H9 (cell line): ENCODE measurements at places on chromosomes 11 and 22. TPM values are rescaled to one million over a fixed set of nuclear protein-coding genes. Genes with fewer than 3 reads are reported as not detected.

GGT1 gene
- 19.5 and 20.5 TPM in 2 replicates for total RNA-seq

GRCh38 chr22:36106910-36107309 is 53.6 kb downstream of the APOL3 start:
- DNase-seq = no peak
- no peaks in the 10 kb centered on the region for H3K36me3 ChIP-seq
- H3K4me3 ChIP-seq = no peak overlapping the region

DNA sequence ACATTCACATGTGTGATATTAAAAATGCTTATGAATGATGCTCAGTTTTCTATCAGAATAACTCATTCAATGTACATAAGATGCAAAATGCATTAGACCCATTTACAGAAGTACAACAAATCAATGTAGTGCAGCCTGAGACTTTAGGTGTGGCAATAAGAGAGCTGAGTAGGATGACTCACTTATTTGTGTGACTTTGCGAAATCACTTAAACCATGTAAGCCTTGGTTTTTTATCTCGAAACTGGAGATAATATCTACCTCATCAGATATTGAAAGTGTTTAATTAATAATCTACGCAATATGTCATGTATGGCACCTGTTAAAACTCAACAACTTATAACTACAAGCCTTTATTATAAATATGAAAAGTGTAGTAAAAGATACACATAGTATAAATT is 105.7 kb upstream of the LUZP2 start:
- no peak overlapping the region for H3K27ac ChIP-seq
- H3K4me3 ChIP-seq = no peak overlapping the region
- DNase-seq = no peak
- H3K27me3 ChIP-seq = no peaks in the 10 kb centered on the region

- no peaks in the 10 kb centered on the region for H3K36me3 ChIP-seq
- no peaks in the 10 kb centered on the region for H3K4me1 ChIP-seq
- no peaks in the 10 kb centered on the region for H3K27me3 ChIP-seq
Observed at GRCh38 chr11:79232346-79232745, 208.5 kb downstream of the TENM4 start.

MN1 gene
- total RNA-seq = 2.7 and 2.8 TPM in 2 replicates

TRPM5 gene
- total RNA-seq = 0.09 TPM in 1 of 2 replicates, not detected in the other
